ENCODE measurements at places on chromosomes 4 and X.

- DNase-seq, result no peak
These were observed 98.9 kb downstream of the EVC2 start for GRCh38 chr4:5609306-5610007.

DNA sequence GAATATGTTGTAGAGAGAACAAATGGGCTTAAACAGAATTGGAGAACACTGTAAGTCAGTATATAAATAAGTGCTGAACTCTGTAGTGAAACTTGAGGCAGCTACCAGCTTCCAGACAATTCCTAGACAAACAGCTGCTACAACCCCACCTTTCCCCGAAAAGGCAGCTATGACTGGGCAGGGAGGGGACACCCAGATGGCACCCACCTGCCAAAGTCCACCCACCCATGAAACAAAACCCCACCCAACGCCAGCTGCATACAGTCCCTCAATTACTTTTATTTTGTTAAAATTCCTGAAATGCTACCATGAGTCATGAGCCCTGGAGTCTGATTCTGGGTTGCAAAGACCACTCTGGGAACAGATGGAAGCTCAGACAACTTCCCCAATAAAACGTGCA lies 24.4 kb downstream of the RELL1 start:
- peak; percentile 10 for DNase-seq

DNA sequence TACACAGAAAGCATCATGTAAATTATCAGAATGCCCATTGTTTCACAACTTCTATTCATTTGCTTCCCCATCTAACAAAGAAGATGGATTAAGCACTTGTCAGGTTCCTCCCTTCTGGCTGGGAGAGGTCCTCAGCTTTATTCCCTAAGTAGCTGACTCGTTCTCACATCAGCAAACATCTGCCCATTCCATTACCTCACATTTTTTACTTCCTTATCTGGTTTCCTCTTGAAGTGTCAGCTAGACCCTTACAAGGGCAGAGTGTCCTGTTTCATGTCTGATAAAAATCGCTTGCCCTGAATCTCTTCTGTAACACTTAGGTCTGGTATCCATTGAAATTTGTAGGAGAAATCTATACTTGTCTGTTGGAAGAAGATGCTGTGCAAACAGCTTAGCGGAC lies 34.7 kb downstream of the TMPRSS11A start:
- no peak for DNase-seq

DNA sequence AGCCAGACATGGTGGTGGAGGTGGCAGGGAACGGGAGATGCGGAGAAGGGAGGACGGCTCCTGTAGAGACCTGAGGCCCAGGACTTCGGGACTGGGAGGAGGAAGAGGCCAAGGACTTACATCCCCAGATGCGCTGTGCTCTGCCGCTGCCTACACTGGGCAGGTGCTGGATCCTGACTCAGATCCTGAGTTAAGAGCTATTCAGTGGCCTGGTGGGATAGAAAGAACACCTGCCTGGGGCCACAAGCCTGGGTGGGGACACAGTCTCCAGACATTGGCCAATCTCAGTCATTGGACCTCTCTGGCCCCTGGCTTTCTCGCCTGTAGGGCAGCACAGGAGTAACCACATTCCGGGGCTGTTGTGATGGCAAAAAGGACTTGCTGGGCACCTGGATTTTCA lies 10.9 kb upstream of the MSX1 start:
- DNase-seq, result no peak

DNA sequence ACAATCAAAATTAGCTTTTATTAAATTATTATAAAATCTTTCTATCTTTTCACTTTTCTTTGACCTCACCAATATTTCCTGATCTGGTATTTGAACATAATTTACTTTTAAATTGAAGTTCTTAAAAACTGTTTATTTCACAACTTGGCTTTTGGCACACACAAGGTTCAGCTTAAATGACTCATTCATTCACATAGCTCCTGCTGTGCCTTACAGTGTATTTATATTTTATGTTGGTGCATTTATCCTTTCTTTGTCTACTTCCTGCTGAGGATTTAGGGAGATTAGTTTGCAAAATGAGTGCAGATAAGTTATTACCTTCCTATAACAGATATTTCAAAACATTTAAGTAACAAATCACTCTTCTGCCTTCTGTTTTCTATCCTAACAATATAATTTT lies 430.6 kb downstream of the DTHD1 start:
- no peak for DNase-seq

DNA sequence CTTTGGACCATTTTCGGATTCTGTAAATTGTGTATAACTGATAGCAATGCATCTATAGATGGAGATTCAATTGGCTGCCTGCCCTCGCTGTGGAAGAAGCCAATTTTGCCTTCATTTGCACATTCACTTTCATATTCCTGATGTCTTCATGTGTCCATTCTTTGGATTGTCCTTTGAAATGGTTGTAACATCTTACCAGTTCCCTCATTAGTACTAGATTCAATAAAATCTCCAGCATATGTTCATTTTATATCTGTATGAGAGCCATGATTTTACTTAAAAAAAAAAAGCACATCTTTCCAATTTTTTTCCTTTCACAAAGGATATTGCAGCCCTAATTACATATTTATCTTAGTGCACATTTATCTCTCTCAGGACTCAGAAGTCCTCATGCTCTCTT lies 61.7 kb downstream of the BEND2 start:
- DNase-seq, result no peak
